Stimulated activated CD4-positive, alpha-beta T cell treated with anti-CD3 and anti-CD28 coated beads, TNF-alpha, amount 100 ng/mL, for 1 hour (primary cell): ENCODE measurements at places on chromosomes 1 and 21.

DNA sequence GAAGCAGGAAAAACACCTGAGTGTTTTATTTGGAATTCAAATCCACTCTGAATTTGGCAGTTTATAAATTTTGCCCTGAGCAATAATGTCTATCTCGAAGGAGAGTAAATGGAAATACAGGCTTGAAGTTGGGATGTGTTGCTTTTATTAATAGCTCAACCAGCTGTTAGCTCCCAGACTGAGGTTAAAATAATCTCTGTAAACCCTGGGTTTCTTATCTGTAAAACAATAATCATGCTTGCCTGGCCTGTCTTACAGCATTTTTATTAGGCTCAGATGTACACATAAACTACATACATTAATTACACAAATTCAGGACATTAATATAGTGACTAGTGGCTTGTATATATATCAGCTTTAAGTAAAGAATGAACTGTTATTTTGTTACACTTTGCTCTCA lies 148.5 kb downstream of the GALNT2 start:
- no peak for DNase-seq

DNA sequence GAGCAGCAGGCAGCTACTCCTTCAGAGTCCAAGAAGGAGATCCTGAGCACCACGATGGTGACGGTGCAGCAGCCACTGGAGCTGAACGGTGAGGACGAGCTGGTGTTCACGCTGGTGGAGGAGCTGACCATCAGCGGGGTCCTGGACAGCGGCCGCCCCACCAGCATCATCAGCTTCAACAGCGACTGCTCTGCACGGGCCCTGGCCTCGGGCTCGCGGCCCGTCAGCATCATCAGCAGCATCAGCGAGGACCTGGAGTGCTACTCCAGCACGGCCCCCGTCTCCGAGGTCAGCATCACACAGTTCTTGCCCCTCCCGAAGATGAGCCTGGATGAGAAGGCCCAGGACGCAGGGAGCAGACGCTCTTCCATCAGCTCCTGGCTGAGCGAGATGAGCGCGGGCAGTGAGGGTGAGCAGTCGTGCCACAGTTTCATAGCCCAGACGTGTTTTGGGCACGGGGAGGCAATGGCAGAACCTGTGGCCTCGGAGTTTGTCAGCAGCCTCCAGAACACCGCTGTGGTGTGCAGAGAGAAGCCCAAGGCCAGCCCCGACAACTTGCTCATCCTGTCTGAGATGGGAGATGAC lies 531.8 kb downstream of the KIF26B start:
- no peak for DNase-seq

GRCh38 chr21:44988607-44989536 lies 49.0 kb downstream of the SLX9 start:
- no peak for DNase-seq

GRCh38 chr1:189084811-189085210 lies 1392.9 kb downstream of the BRINP3 start:
- DNase-seq = no peak

- no peak for DNase-seq
These were observed 133.4 kb downstream of the PCBP3 start for GRCh38 chr21:45776971-45777370.

DNA sequence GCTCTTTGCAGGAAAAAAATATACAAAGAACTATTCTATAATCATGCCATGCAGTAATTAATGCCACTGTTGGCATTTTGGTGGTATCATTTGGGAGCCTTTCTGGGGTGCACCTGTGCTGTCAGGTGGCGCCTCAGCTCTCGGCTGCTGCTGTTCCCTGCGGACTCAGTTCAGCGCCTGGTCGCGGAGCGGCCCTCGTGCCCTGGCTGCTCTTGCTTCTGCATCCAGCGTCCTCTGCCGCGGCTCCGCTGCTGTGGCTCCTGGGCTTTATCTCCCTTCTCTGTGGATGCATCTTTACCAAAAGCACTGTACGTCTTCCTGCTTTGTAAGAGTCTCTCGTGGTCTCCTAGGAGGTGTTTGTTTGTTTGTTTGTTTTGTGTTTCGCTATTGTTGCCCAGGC lies 35.1 kb upstream of the PWP2 start:
- no peak for DNase-seq

- no peak for DNase-seq
These were observed 485.0 kb downstream of the DISC1 start for GRCh38 chr1:232111611-232112010.

DNA sequence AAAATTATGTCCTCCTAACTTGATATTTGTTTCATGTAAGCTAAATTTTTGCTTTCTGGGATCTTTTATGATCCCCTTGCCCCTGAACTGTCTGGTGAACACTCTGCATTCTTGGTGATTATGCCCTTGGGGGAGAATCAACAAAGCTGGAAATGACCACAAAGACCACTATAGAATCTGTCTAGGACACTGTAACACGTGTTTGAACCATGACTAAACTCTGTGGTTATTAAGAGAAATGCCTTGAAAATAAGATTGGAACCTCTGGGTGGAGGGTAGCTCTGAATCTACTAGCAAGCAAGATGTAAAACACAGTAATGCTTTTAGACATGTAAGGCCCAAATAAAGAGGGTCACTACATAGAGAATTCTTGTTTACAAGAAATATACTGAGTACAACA lies 237.5 kb downstream of the HMCN1 start:
- DNase-seq = no peak

DNA sequence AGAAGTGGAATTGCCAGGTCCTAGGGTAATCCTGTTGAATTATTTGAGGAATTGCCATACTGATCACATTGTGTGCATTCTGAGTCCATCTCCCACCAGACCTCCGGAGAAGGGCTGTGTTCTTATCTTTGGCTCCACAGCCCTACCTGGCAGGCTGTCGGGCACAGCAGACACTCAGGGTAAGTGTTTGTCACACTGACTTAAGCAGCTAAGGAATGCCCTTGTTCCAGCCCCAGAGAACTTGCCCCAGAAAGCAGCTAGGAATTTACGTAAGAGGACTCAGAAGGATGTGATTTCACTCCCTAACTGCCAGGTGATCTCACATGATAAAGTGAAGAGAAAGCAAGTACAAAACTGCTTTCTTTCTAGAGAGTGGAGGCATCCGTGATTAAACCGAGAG lies 21.0 kb downstream of the VASH2 start:
- no peak for DNase-seq
